ENCODE measurements at places on chromosomes 5 and 9.

DNA sequence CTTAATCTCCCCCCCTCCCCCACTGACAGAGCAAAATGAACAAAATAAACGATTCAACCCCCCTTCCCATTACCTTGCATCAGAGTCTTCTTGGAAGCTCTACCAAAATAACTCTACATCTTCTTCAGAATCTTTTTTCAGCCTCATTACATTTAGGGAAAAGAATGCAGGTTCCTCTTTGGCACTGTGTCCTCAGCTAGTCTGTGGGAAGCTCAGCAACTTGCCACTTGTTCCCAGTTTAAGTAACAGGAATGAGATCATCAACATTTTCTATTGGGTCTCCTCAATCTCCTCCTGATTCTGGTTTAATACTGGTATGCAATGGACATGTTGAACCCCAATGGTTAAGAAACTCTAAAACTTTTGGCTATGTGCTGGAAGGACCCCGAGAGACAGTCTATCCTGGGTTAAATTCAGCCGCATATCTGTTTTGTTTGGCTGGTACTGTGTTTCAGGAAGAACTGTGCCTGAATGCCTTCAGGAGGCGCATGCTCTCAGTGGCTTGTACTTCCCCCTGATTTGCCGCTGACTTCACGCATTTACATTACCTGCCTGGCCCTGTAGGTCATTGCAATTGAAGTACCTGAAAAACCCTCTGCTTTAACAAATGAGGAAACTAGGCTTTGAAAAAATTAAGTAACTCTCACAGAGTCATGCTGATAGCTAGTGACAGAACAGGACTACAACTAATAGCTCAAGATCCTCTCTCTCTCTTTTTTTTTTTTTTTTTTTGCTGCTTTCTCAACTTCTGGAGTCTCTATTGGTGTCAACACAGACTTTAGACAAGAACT is 78.1 kb upstream of the HMHB1 start:
- DNase-seq = no peak

DNA sequence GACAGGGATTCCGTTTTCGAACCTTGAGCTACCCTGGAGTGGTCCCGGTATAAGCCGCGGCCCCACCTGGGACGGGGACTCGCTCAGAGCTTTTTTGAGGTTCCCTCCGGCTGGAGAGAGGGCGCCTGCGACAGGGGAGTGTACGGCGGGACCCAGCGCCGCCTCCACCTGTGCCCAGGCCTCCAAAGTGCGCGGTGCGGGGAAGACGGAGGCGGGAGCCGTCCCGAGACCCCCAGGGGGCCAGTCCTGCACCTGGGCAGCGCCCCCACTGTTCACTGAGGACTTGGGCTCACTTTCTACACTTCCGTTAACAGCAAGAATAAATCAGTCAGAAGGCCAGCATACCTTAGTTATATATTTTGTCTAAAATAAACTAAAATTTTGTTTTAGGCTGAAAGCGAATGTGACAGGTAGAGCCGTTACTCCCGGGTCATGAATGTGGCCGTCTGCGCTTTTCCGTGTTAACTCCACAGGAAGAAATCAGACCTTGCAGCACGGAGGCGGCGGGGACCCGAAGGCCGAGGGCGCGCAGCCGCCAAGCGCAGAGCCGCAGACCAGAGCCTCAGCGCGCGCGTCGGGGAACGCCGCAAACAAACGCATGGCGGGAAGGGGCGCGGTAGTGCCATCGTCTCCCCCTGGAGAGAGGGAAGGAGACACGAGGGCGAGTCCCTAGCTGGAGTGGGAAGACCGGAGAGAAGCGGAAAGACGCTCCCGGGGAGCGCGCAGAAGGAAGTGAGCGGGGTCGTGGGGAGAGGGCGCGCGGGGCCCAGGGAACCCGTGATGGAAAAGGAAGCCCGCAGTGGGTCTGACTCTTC is 14.1 kb downstream of the TRIM7 start:
- peak; percentile 54 for DNase-seq

- no peak for DNase-seq
These were observed 64.5 kb downstream of the PRKACG start for GRCh38 chr9:68949271-68950000.

DNA sequence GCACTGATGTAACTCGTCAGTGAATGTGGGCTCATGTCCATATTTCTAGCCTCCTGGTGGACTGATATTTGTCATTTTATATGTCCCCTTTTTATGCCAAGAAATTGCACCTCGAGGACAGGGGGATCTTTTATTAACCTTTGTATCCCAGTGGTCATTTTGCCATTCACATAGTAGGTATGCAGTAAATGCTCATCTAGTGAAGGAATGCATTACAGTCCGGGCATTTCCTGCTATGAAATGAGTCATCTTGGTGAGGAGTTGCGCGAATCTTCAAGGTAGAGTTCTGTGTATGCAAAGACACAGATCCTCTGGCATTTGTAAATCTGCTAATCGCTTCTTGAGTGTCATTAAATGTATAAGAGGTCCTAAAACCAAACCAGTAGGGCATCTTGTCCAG is 755.5 kb upstream of the ADAMTS16 start:
- no peak for DNase-seq

- DNase-seq = no peak
These were observed 11.0 kb downstream of the MPDZ start for GRCh38 chr9:13268469-13268868.

GRCh38 chr9:109766351-109766750 is 13.6 kb upstream of the PALM2AKAP2 start:
- no peak for DNase-seq

- DNase-seq = peak; percentile 69
These were observed 19.2 kb upstream of the TOR1B start for GRCh38 chr9:129783516-129784361.

DNA sequence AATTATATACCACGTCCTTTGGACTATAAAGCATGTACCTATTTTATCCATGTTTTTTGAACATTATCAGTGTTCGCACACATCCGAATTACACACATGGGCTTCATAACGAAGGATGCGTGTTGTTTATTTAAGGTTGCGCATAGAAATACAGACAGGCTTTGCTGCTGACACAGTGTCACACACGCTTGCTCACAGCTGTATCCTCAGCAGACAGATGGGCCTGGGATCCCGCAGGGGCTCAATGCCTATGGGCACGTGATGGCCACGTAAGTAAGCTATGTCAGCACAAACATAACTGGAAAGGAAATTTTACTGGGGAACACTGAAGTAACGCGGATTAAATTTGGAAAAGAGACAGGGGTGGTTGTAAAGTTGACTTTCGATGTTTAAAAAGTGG is 76.6 kb downstream of the OTULIN start:
- DNase-seq = no peak

GRCh38 chr9:99137225-99137624 is 32.3 kb downstream of the TGFBR1 start:
- no peak for DNase-seq

- DNase-seq = peak; percentile 69
These were observed 28.1 kb downstream of the FYB1 start for GRCh38 chr5:39191216-39191615.

GRCh38 chr9:101440714-101441230 is 5.2 kb upstream of the ALDOB start:
- DNase-seq = no peak

DNA sequence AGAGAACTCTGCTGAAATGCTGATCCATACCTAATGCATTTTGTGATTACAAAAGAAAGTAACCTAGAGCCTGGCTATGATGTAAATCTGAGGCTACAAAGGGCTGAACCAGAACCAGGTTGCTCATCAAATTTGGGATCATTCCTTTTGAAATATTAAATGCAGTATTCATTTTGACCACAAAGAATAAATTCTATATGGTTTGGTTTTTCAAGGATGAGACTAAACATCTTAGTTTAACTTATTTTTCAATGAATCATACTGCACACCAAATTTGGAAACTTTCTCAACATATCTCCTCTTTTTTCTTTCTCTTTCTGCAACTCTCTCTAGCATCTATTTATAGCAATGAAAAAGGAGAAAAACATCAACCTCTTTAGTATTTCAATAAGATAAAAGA is 46.5 kb downstream of the CEMIP2 start:
- no peak for DNase-seq

GRCh38 chr5:100827481-100827889 is 75.6 kb downstream of the ST8SIA4 start:
- no peak for DNase-seq

GRCh38 chr5:128358826-128359225 is 179.2 kb downstream of the FBN2 start:
- no peak for DNase-seq

- DNase-seq = no peak
These were observed 115.8 kb upstream of the FBXL7 start for GRCh38 chr5:15384176-15384575.

- DNase-seq = peak; percentile 37
These were observed 45.9 kb upstream of the PJA2 start for GRCh38 chr5:109455598-109456096.

DNA sequence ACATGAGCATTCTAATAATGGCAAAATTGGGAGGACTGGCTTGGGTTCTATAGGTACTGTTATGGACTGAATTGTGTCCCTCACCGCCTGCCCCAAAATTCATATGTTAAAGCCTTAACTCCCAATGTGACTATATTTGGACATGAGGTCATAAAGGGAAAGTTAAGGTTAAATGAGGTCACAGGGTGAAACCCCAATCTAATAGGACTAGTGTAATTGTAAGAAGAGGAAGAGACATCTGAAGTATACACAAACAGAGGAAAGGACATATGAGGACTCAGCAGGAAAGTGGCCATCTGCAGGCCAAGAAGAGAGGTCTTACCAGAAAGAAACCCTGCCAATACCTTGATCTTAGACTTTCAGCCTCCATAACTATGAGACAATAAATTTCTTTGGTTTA is 23.1 kb downstream of the RNF180 start:
- no peak for DNase-seq

GRCh38 chr9:99377790-99378775 is 156.0 kb downstream of the SEC61B start:
- peak; percentile 18 for DNase-seq

GRCh38 chr5:156647034-156647451 is 203.1 kb upstream of the PPP1R2B start:
- no peak for DNase-seq
